NCI-H1092 (cell line): ENCODE measurements at places on chromosomes 7 and 10.

DNA sequence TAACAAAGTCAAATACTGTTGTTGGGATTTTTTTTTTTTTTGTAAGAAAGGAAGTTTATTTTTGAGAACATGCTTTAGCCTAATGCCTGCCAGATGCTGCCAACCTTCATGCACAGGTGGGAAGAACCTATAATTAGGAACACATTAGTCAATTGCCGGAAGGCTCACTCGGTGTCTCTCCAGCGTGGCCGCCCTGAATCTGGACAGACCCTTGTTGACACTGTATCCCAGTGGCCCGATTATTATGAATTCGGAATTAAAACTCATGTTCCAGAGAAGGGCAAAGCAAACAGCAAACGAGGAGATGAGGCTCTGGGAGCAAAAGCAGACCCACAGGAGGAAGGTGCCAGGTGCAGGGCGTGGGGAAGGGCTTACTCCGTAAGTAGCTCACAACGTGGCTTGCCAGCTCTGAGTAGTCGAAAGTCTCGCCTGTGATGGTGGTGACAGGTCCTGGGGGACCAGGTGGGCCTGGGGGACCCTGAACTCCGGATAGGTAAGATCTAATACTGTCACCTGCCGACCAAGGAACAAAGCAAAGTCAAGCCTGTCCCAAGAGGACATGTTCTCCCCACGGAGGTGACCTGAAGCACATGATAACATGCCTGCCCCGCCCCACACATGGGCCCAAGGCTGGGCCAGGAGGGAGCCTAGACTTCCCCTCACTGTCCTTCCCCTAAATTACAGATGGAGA lies 48.3 kb downstream of the COL17A1 start:
- DNase-seq, result no peak

- DNase-seq, result no peak
Observed at GRCh38 chr10:100970914-100971811, 1.9 kb downstream of the SEMA4G start.

- DNase-seq, result no peak
Observed at GRCh38 chr10:29386342-29386999, 97.6 kb downstream of the LYZL1 start.

- no peak for DNase-seq
Observed at GRCh38 chr7:99004216-99004615, 125.9 kb downstream of the TRRAP start.

DNA sequence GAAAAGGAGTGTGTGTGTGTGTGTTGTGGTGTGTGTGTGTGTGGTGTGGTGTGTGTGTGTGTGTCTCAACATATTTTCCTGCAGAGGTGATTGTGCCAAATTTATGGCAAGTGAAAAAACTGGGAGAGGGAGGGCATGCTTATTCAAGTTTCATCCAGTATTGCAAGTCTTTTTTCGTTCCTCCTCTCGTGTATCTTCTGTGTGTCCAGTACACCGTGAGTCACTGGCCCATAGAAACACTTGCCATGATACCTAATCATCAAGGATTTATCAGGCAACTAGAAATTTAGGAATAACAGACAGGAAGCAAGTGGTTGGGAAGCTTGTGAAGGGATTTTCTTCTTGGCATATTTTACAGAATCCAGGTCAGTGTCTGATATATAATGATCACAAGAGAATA lies 820.5 kb downstream of the GATA3 start:
- DNase-seq, result no peak

DNA sequence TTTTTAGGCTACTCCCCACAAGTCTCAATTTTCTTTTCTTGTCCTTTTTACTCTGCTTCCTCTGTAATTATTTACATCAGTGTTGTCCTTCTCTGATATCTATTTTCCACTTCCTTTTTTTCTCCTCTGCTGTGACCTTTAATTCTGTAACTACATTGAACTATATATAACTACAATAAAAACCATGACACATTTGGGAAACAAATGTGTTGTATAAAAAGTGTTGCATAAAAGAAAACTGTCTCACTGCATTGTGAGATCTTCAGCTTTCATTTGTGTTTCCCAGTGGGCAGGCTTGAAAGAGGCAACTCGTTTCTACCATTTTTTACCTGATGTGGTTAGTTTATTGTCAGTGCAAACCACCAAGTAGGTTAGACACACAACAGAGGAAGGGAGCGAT lies 483.9 kb upstream of the NRP1 start:
- no peak for DNase-seq

DNA sequence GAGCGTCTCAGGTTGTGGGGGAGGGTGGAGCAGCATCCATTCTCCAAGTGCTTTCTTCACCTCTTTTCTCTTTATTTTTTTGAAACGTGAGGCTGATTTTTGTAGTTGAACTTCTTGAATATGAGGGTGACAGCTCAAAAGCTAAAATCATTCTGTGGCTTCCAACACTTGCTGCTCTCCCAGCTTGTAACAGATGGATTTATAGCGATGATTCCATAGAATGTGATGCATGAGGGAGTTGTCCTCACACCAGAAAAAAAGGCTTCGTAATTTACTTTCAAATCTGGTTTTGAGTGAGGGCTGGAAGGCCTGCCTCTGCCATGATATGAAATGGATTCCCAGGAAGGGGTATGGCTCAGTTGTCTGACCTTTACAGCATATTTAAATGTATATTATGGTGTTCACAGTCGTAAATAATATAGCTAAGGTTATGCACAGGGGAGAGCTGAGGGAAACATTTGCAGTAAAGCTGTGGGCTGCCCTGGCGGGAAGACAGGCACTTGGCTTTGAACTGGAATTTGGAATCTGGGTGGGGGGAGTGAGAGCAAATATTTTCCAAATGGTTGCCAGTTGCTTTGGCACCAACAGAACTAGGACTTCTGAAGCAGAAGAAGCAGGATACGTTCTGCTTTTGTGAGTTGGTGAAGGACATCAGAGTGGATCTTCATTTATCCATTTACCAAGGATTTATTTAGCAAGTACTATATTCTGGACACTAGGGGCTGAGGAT lies 166.7 kb downstream of the SORCS3 start:
- no peak for DNase-seq

DNA sequence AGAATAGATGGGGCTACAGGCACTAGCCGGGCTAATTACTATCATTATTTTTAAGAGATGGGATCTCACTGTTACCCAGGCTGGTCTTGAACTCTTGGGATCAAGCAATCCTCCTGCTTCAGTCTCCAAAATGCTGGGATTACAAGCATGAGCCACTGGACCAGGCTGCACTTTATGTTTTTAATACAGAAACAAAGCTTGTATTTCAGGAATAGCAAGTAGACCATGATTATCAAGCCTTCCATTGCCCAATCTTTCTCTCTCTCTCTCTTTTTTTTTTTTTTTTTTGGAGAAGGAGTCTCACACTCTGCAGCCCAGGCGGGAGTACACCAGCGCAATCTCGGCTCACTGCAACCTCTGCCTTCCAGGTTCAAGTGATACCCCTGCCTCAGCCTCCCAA lies 75.4 kb downstream of the MDH2 start:
- no peak for DNase-seq

DNA sequence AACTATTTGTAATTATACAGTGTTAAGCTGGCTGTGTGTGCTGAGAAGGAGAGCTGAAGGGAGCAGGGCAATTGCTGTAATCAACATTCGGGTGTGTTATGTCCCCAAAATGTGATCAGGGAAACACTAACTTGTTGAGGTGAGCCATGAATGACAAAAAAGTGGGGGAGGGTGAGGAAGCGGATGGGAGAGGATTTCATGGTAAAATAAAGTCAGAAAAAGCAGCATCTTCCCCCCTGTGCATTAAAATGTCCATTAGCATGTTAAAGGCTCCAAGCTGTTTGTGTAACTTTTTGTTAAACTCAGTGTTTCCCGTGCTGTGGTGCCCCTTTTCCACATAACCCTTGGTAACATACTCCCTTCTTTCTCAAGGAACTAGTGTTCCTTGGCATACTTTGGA lies 84.9 kb downstream of the ARID5B start:
- DNase-seq, result no peak

GRCh38 chr10:29816801-29817558 lies 182.2 kb upstream of the SVIL start:
- no peak for DNase-seq

DNA sequence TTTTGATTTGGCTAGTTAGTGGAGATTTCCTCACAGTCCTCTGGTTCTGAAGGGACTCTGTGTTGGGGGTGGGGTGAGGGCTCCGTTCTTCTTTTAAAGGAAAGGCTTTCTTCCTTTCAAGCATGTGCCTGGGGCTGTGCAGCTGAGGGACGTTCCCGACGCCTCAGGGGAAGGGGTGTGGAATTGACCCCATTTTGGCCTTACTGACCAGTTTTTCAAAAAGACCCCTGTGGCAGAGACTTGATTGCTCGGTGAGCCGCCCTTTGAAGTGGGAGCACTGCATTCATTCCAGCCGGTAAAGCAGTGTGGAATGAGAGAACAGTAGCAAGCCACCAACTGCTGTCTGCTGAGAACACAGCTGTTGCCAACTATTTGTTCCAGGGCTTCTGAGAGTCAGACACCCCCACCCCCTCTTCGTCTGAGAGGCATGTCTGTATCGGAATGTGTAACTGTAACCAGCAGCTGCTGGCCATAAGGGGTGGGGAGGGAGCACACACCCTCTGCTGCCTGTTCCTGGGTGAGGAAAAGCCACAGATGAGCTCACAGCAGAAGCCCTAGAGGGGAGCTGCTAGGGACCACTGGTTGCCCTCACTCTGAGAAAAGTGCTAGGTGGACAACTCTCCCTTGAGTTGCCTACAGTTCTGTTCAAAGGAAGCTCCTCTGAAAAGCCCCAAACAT lies 33.2 kb downstream of the WBP1L start:
- no peak for DNase-seq

DNA sequence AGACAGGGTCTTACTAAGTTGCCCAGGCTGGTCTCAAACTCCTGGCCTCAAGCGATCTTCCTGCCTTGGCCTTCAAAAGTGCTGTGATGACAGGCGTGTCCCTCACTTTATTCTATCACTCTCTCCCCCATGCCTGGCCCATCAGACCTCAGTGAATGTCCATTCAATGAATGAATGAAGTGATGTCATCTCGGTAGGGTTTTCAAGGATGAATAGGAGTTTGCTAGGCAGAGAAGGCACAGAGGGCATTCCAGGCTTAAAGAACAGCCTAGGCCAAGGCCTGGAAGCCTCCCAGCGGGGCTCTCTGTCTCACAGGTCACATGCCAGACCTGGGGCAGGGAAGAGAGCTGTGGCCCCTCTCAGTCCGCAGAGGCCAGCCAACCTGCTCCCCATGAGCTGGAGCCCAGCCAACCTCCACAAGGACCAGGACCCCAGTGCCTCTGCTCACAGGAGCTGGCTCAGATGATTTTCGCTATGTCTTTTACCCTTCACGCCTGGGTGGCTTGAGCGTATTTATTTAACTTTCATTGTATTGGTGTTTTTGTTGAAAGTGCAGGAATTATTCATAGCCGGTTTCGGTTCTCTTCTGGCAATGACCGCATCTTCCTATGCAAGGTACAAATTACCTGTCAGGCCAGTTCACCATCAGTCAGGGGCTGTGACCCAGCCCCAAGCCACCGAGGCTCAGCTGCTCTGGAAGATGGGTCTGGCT lies 11.8 kb upstream of the TNRC18 start:
- no peak for DNase-seq

DNA sequence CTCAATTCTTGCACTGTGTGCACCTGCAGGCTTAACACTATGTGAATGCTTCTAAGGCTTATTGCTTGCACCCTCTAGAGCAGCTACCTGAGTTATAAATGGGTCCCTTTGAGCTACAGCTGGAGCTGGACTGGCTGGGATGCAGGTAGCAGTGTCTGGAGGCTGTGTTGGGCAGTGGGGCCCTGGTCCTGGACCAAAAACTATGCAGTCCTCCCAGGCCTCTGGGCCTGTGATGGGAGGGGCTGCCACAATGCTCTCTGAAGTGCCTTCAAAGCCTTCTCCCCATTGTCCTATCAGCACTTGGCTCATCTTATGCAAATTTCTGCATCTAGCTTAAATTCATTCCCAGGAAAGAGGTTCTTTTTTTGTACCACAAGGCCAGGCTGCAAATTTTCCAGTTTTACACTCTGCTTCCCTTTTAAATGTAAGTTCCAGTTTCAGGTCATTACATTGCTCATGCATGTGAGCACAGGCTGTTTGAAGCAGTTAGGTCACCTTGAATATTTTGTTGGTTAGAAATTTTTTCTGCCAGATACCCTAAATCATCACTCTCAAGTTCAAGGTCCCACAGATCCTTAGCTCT lies 26.0 kb downstream of the KBTBD2 start:
- DNase-seq, result no peak

DNA sequence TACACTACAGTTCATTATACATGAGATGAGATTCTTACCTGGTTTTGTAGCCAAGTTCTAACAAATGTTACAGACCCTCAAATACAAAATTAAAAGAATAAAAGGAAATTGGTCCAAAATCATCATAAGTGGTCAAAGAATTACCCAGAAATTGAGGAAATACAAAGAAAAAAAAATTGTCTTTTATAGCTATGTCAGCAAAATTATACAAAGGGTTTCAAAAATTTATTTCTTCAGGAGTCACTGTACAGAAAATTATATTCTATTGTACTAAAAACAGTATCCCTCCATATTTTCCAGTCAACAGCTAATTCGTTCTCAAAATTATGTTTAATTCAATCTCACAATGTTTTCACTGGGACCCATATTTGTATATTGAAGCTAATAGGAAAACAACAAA lies 14.3 kb downstream of the PPP1R3A start:
- no peak for DNase-seq

DNA sequence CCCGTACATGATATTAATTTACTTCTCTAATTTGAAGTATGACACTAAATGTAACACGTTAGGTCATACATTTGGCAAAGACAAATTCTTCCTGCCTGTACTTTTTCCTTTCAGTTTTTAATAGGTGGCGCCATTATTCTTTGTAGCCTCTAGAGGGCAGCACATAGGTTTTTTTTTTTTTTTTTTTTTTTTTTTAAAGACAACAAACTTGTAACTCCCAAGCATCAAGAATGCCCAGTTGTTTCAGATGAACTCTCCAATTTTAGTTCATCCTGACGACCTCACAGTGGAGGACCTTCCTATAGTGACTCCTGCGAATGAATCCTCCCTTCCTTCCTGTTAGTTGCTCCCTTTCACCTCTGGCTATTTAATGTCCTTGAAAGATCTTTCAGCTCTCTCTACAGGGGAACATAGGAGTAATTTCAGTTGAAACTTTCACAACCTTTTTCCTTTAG lies 139.3 kb upstream of the HDAC9 start:
- no peak for DNase-seq

DNA sequence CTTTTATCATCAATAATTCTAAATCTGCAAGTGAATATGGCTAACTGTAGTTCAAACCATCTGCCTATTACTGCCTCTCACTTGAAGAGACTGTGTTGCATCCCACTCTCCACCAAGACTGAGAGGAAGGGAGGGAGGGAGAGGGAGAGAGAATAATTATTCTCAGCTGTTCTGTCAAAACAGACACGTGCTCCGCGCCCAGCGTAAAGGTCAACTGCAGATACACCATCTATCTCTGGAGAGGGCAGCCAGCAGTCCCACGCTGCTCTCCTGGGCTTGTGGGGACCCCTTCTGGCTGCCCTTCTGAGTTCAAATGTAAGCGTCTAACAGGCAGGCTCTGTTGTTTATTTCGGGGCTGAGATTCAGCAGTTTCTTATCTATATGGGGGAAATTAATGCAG lies 625.5 kb upstream of the GALNT17 start:
- no peak for DNase-seq

- DNase-seq, result no peak
Observed at GRCh38 chr10:133448120-133448519, 5.6 kb upstream of the SCART1 start.

GRCh38 chr10:26689399-26689798 lies 8.1 kb upstream of the PDSS1 start:
- no peak for DNase-seq

GRCh38 chr7:36958111-36958733 lies 233.9 kb upstream of the AOAH start:
- no peak for DNase-seq

- DNase-seq, result no peak
Observed at GRCh38 chr7:92057375-92057774, 76.9 kb downstream of the CYP51A1 start.
